SK-MEL-5 (cell line): ENCODE measurements at places on chromosomes 3 and 15. TPM values are rescaled to one million over a fixed set of nuclear protein-coding genes. Genes with fewer than 3 reads are reported as not detected.
A peak's percentile ranks its signal among the peaks of the same experiment; 100 is the strongest.

DNA sequence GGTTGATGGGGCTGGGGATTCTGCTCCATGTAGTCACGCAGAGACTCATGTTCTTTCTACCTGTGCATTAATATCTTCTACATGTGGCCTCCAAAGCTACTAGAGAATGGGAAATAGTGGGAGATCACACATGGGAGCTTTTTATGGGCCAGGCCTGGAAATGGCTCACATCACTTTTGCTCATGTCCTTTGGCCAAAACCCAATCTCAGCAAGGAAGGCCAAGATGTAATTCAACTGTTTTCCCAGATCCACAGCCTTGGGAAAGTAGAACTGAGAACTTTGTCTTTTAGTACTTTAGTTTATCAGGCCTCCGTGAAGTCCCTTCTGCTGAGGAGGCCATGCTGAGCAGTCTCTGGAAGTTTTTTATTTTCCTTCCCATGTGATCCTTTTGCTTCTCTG is 73.2 kb upstream of the SLC4A7 start:
- no peak for DNase-seq

DNA sequence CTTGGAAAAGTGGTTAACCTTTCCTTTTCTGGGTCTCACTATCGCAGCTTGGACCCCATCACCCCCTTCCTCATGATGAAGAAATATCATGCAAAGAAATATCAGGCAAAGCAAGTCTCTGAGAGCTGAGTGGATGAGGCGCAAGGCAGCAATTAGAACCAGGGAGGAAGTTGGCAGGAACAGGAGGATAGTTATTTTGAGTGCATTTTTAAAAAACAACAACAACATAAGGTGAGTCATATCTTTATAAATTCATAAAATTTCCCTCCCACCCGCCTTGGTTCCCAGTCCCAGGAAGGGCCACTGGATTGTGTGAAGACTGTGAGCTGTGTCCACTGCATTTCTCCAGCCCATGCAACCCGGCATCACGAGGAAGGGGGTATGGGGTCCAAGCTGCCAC is 316.9 kb upstream of the TLE3 start:
- no peak for DNase-seq

DNA sequence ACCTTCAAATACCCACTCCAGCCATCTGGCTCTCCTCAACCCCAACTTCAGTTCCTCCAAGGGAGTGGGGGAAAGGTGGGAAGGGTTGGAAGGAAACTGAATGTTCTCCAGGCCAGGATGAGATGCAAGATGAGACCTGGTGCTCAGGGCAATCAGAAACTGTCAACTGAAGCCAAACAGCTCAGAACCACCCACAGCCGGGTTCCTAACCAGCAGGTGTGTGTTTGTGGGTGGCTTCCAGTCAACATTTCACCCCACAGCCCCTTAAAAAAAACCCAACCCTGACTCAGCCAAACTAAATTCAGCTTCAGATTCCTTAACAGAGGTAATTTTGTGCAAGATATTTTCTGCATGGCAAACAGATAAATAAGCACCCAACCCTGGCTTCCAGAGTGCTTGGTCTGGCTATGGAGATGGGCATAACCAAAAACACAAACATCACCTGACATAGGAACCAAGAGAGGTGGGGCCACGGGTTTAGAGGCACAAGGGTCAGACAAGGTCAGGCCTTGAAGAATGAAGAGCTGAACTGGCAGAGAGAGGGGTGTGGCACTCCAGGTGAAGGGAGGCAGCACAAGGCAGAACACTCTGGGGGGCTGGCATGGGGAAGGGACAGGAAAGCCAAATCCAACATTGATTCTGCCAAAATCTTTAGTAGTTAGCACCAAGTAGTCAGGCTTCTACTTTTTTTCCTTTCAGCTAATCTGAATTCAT is 34.7 kb downstream of the ZNF445 start:
- DNase-seq, result no peak

GRCh38 chr15:46059921-46060594 is 425.2 kb downstream of the SQOR start:
- no peak for DNase-seq

DNA sequence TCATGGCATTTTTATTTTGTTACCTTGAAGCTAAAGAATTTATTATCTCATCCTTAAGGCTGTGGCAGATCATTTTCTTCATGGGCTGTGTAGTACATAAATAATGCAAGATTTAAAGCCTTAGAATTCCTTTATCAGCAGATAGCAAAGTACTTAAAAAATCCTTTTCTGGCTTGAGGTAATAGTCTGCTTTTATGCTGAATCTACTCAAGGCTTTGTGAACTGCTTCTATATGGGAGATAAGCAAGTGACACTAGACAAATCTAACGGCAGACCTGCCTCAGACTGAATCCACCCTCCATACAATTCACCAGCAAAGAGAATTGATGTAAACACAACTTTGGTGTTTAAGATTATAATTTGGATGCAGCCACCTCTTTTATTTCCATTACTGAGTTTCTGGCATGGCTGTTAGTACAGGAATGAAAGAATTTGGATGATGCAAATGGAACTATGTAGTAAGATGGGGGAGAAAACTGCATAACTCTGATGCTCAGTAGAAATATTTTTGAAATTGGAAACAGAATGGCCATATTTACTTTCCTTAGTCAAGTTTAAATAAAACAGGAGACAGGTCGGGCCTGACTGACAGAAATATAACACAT is 1121.5 kb downstream of the NAALADL2 start:
- no peak for DNase-seq

DNA sequence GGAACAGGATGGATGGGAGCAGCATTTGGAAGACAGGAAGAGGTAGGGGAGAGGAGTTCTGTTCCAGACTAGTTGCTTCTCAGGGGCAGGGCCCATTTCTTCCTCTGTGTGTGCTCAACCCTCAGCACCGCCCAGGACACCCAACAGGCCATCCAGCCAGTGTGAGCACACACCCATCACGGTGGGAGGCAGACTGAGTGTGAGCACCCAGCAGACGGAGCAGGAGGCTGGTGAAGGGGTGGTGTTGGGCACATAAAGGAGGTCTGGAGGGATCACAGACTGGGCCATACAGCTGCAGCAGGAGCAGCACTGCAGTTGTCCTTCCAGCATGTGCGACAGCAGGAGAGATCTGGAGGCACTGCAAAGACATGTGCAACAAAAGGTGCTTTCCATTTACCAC is 88.4 kb upstream of the PLXNA1 start:
- DNase-seq, result no peak

DNA sequence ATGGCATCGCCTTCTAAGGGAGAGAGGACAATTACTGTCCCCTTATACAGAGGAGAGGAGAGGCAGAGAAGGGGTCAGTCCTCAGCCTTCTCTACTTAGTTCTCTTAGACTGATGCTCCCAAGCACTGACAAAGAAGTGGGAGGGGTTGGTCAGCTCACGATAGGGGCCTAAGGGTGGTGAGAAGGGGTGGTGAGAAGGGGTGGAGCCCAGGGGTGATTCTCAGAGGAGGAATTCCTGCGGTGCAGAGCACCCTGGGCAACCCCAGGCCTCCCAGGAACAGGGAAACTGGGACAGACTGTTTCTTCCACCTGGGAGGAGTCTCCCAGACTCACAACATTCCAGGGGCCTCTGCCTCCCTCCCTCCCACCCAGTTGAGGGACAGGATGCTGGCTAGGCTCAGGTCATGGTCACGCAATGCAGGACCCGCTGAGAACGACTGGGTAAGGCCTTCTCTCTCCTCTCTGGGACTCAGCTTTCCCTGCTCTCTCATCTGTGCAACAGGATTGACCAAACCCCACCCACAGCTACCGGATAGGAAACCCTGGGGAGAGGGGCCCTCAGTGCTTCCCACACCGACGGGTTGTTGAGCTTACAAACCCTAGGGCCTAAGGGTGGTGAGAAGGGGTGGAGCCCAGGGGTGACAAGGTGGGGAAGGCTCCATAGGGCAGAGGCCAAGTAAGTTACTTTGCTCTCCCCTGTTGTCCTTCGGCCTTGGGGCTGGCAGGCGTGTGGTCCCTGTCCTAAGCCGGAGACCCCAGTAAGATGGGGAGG is 1.5 kb downstream of the TPRA1 start:
- no peak for DNase-seq

DNA sequence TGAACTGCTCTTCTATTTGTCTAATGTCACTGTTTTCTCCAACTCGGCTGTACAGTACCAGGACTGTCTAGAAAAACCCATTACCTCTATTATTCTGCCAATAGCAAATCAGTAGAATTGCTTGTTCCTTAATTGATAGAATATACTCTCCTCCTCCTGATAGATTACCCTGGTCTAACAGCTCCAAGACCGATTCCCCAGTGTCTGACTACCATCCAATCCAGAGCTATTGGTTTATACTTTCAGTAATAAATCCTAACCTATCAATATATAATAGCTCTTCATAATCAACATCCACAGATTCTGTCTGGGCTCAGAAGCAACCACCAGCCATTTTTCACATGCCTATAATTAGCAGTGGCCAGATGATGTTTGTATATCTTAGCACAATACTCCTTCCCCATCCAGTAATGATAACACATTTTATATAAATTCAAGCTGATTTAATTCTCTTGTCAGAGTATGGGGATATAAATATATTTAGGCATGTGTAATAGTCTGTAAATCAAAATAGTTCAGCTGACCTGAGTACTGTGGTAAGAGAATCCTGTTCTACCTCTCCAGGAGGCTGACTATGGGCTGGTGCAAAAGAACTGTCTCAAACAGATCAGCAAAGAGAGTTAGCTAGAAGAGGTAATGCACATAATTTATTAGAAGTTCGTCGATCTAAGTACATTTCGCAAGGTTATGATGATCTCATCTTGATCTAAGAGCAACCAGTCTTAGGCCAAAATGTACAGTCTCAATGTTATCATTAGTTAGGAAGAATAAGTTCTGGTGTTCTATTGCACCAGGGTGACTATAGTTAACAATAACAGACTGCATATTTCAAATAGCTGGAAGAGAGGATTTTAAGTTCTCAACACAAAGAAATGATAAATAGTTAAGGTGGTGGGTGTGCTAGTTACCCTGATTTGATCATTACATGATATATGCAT is 193.4 kb downstream of the SHOX2 start:
- DNase-seq, result no peak

DNA sequence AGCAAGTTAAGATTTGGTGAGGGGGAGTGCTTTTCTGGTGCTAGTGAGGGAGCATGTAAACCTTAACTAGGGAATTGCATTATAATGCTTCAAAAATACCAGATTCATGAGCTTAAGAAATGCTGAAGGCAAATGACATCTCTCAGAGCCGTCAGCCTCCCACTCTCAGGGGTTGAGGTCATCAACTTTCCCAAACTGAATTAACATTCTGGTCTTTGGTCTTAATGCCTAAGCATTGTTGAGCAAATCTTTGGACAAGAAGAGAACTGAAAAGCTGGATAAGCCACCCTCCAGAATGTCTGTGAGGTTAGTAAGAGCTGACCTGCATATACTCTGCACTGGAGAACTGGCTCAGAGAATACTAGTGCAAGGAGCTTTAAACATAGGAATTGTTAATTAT is 124.9 kb upstream of the GAP43 start:
- no peak for DNase-seq

DNA sequence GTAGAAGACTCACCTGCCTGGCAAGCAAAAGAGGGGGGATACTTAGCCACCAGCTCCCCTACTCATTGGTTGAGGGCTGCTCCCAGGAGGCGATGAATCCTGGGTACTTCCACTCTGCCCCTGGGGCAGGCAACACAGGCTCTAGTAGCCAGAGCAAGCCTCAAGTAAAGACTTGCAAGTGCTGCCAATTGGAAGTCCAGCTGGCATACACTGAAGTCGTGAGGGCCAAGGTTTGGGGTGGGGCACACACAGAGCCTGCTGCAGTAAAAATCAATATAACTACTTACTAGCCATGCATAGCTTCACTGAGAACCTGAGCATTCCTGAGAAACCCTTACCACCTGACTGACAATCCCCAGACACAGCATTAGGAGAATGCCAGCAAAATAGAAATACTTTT is 123.0 kb upstream of the EIF1B start:
- no peak for DNase-seq

DNA sequence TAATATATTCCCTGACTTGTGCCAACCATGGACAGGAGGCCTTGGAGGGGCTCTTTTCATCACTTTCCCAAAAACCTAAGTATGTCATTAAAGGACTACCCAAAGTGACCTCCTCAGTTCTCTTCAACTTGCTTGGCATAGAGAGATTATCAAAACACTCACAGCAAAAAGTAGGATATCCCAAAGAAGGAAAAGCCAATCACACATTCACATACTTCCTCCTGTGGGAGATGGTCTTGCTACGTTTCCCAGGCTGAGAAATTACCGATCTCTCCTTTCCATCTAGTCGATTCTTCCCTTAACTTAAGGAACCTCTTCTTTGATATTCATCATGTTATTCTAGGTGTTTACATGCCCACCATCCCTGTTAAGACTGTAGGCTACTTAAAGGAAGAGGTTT is 9.1 kb downstream of the DPPA4 start:
- no peak for DNase-seq

DNA sequence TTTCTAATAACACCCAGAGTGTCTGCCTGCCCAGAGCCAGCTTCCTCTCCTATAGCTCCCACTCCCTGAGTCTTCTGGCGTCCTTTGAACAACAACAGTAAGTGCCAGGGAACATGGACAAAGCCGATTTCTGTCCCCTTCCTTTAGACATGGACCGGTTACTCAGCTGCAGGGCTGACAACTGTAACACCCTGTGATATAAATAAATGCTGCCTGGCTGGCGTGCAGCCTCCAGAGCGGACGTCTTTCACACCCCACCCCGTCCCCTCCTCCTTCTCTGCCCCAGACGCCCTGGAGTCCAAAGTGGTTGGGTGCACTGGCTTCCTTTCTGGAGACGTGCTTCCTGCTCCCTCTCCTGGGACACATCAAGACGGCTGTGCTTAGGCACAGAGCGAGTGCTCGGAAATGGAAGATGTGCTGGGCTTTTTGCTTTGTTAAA is 281.9 kb upstream of the LRRFIP2 start:
- DNase-seq, result peak; percentile 64

- DNase-seq, result no peak
These were observed 207.5 kb downstream of the SLC9A9 start for GRCh38 chr3:143640774-143641173.

PRKCD gene
- total RNA-seq, result 3.3 and 4.0 TPM in 2 replicates

CILP gene
- total RNA-seq, result 0.13 TPM in 1 of 2 replicates, not detected in the other

GOLGA8H gene
- total RNA-seq, result 0.29 and 0.48 TPM in 2 replicates

SLCO2A1 gene
- total RNA-seq, result not detected in 2 replicates
